ENCODE measurements at places on chromosomes 2 and 18.
A peak's percentile ranks its signal among the peaks of the same experiment; 100 is the strongest.

GRCh38 chr2:73697606-73698005 lies 39.5 kb downstream of the TPRKB start:
- no peak for DNase-seq

GRCh38 chr2:105521176-105521575 lies 122.3 kb upstream of the FHL2 start:
- no peak for DNase-seq

DNA sequence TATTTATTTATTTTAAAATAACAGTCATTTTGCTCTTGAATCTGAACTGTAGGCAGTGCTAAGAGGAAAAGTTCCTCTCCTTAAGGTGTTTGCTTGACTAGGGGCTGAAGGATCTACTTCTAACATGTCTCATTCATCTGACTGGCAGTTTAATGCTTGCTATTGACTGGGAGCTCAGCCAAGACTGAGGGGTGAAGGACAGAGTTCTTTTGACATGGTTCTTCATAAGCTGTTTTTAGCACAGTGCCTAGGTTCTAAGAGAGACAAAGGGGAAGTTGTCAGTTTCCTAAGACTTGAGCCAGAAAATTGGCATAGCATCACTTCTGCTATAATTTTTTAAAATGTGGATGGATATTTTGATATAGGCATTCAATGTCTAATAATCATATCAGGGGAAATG lies 73.0 kb downstream of the COMMD1 start:
- no peak for DNase-seq

DNA sequence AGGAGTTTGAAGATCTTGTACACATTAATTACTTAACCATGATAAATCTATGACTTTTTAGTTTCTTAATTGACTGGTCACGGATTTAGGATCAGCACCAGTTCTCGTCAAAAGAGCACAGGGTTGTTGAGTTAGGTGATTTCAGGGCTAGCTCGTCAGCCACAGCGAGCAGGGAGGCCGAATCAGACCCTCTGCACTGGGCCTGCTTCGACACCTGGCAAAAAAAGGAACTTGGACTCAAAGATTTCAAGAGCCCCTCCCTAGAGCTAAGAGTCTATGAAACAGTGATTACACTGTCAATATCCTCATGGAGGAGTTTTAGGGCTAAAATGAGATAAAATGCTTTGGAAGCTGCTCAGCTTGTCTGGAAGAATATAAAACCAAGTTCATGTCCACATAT lies 4.6 kb upstream of the SERTAD2 start:
- no peak for DNase-seq

- no peak for DNase-seq
Measured at GRCh38 chr2:159900343-159900742, 102.3 kb upstream of the CD302 start.

DNA sequence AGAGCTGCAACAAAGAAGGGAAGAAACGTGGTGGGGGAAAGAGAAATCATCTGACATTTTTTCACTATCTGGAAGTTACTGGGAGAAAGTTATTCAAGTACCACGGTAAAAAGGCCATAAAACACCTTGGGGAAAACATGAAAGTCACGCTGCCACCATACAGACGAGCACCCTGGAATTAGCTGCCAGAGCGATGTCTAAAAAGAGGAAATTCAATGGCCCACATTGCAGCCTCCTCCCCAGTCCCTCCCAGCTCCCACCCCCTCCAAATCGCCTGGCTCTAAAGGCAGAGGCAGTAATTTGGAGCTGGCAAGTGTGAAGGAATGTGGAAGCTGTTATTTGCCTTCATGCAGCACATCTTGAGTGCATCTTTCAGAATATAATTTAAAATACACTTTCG lies 192.0 kb downstream of the ALK start:
- no peak for DNase-seq

DNA sequence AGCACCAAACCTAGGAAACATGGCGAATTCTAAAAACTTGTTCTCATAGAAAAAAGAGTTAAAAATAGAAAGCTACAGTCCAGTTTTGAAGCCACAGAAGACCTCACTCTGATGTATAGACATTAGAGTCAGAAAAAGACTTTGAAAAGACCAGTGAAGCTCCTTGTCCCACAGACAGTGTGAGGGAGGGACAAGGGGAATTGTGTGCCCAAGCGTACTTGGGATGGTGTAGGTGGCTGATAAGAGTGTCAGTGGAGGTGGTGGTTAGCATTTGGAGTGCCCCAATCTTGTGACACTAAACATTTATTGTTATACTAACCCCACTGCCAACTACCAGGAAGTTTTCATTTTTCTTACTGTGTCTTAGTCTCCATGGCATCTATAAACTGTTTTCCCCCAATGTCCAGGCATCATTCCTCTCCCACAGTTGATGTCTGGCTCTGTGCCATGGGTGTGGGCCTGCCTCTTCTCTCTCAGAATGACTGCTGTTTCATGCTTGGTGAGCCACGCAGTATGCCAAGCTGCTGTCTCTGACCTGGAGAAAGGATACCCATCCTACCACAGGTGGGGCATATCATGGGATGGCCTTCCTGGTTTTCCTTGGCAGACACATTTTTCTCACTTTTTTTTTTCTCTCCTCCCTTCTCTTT lies 161.4 kb downstream of the RPIA start:
- no peak for DNase-seq

GRCh38 chr2:109318949-109319342 lies 189.9 kb downstream of the SH3RF3 start:
- DNase-seq, result no peak

DNA sequence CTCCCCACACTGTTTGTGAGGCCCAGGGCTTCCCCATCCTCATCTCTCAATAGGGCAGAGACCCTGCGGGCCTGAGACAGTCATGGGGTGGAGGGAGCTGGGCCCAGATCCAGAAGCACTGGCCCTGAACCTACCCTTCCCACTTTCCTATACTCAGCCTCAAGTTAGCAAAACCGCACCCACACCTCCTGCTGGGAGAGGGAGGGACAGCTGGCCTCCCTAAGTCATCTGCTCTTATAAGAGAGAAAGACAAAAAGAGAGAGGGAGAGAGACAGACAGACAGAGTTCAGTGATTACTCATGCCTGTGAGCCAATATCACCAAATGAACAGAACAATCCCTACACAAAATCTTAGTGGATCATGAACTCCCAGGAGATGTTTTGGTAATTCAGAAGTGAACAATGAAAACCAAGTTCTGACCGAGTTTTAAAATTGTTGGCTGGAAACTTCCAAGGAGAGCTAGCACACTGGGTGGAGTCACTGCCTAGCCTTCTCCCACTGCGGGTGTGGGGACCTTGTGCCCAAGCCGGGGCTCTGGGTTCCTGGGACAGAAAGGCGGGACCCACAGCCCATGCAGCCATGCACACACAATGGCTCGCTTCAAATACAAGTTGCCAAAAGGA lies 130.5 kb downstream of the PXDN start:
- DNase-seq, result no peak

- DNase-seq, result no peak
Measured at GRCh38 chr2:205760157-205760556, 77.9 kb downstream of the NRP2 start.

DNA sequence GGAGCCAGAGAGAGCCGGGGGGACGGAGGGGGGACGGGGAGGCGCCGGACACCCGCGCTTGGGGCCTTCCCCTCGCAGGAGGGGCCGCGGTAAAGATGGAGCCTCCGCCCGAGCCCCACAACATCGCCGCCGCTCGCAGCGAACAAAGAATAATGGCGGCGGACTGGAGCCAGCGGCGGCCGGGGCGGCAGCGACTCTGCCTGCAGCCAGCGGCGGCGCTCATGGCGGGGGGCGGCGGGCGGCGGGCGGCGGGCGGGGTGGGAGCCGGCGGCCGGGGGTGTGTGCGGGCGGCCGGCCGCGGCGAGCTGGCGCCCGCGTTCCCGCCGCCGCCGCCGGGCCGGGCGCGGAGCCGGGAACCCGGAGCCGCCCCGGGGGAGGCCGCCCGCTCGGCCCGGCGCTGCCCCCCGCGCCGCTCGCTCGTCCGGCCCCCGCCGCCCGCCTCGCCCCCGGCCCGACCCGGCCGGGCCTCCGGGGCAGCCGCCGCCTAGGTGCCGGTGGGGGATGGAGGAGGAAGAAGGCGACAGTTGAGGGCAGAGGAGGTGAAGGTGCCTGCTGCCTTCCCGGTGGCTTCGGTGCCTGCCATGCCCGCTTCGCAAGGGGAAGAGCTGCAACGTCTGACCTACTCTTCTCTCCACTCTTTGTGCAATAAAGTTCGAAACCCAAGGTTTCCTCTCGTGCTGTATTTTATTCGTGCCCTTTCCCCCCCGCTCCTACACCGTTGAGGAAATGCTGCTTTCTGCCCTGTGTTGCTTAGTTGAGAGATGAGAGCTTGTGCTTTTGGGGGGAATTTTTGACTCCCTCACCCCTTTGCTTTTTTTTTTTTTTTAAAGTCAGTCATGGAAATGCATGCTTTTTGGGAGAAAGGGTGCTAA lies 634 bp downstream of the CREB1 start:
- DNase-seq, result peak; percentile 35

DNA sequence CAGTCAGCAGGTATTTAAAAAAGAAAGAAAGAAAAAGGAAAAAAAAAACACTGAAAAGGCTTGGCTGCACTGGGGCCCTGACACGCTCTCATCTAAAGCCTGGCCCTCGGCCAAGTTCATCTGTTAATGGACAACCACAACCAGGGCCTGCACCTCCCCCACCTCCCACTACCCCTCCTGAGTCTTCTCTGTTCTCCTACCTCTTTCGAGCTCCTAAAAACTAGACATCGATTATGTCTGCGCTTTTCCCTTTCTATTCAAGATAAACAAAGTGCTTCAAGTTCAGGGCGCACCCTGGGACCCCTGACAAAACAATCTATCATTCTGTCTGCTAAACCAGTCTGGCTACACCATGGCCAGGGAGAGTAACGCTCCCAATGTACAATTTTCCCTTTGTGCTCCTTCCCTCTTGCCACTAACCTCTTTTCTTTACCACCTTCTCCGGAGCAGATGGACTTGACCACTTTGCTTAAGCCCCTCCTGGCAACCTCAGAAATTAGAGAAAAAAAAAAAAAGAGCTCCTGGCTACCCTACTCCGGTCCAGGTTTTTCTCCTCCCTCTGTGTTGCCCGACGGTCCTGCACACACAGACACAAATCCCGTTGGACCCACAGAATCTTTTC lies 22.7 kb downstream of the BCL11A start:
- no peak for DNase-seq

DNA sequence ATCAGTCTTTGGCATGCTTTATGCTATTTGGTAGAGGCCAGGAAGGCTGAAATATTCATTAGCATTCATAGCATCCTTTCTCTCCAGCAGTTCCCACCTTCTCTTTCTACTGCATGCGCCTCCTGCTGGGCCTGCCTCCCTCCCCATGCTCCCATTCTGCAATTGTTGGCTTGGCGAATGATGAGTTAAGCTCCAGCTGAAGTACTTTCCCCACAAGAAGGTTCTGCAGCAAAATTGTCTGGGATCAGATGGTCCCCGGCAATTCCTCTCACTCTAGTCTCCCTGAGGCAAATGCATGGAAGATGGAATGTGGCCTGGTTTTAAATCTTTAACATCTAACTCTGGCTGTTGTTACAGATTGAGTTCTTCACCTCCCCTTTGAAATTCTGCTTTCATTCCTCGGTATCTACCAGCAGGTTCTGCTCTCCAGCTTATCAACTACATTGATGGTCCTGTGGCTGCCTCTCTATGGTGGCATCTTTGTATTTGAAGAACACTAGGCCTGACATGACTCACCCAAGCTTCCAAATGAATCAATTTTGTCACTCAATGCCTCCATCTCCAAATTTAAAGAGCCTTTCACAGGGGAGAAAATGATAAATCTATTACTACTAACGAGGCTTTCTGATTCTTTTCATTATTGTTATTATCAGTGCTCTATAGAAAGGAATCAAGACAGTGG lies 55.9 kb downstream of the KCTD18 start:
- no peak for DNase-seq

DNA sequence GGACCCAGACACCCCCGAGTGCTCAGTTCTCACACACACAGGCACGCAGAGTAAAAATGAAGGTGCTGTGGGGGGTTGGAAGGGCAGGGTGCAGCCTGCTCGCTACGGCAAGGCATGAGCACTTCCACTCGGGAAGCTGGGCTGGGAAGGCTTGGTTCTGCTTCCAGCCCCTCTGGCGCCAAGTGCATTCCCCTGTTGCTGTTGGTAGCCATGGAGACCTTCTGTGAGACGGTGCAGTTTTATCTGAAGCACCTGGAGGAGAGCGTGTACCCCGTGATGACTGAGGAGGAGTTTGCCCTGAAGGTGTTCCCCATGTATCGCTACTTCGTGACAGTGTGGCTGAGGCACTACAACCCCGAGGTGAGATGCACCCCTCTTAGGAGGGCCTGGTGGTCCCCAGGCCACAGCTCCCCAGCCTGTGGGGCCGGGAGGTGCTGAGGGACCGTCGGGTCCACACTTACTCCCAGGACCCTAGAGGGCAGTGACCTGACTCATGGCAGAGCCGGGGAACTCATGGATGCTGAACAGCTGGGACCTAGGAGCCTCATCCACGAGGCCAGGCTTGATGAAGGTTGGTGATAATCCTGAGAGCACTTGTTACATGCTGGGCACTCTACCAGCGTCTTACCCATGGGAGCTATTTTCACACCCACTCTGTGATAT lies 15.5 kb downstream of the MROH2A start:
- no peak for DNase-seq

- no peak for DNase-seq
Measured at GRCh38 chr2:176156301-176156806, 753 bp upstream of the HOXD3 start.

GRCh38 chr2:47301731-47302130 lies 101.2 kb upstream of the MSH2 start:
- no peak for DNase-seq

DNA sequence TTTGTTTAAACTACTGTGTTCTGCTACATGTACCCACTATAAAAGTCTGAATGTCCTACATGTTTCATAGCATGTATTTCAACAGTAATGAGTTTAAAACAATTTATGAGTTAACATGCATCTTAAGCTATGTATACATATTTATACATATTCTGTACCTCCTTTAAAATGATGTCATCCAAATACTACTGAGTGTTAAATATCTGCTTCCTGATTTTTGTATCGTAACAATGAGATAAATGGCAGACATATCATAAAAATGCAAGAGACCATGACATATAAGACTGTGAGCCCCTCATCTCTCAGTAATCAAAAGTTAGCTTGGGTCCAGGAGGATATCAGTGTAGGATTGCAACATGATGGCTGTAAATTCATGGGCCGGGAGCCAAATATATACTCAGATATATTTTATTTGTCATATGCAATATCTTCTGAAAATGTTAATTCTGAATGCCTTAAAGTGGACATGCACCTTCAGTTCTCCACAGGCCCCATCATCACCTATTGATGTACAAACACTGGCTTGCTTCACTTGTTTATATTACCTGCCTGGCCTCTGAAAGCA lies 3.6 kb downstream of the COL5A2 start:
- no peak for DNase-seq

GRCh38 chr2:195003881-195004471 lies 653.0 kb upstream of the SLC39A10 start:
- DNase-seq, result no peak

- no peak for DNase-seq
Measured at GRCh38 chr2:236745420-236746210, 176.0 kb downstream of the ACKR3 start.

- DNase-seq, result no peak
Measured at GRCh38 chr2:232577841-232578240, 27.4 kb downstream of the EIF4E2 start.
